ENCODE measurements at places on chromosomes 16 and 17.

GRCh38 chr17:62995377-62995885 lies 29.4 kb downstream of the TANC2 start:
- no peak for DNase-seq

- DNase-seq = no peak
Observed at GRCh38 chr17:11853321-11854151, 143.7 kb downstream of the ZNF18 start.

GRCh38 chr17:63931981-63932561 lies at the start of gene CD79B:
TSS of gene CD79B (minus strand) at chr17:63932331. CDS start at chr17:63932261, 70 bp downstream.
- no peak for DNase-seq

GRCh38 chr16:200388-200787 lies 20.1 kb downstream of the HBQ1 start:
- no peak for DNase-seq

DNA sequence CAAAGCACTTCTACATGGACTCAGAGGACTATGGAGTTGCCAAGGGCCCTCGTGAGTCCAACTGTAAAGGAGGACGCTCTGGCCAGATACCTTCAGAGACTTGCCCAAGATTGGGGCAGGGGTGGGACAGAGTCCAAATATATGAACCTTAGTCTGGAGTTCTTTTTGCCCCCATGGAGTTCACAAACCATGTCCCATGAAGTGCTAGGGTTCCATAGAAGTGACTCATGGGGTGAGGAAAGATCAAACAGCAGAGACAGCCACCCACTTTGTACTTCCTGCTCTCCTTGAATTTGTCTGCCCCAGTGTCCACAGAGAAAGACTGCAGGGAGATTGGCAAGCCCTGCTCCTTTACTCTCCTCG lies 29.0 kb downstream of the SRL start:
- DNase-seq = no peak

DNA sequence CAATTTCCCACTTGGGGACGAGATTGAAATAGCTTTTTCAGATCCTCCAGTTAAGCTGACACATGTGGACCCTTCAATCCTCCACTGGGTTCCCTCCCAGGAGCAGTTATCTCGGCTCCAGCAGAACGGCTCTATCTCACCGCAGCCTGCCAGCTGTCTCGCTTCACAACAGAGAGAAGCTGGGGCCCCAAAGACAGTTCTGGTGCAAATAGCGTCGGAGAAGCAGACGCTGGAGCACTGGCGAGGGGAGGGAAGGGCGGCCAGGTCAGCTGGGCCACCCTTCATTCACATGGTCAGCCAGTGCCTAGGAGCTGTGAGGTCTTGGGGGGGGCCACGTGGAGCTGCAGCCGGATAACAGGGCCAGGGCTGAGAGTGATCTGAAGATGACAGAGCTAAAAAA lies 141.3 kb upstream of the SDK2 start:
- DNase-seq = no peak

DNA sequence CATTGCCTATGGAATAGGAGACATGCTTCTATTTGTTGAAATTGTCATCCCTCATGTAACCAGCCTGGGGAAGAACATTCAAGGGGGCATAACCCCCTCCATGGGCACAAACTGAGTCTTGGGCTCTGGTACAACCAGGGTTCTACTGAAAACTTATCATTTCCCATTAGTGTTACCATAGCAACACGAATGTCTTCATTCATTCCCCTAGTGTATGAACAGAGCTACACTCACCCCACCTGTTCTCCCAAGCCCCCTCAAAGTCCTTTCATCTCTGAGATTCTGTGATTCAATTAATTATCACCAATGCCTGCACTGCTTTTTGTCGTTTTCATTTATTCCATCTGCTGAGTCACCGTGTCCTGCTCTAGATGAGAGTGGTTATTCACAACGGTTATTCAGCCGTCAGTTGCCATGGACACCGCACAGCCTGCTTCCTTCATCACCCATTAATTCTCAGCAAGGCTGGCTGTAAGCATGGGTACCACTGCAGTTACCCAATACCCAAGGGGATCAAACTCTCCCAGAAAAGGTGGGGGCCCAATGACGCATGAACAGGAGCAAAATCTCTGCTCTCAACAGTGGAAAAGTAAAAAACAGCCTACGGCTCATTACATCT lies 1.6 kb upstream of the GAST start:
- no peak for DNase-seq

- no peak for DNase-seq
Observed at GRCh38 chr17:77451245-77451893, 310.6 kb downstream of the SEC14L1 start.

GRCh38 chr16:82892324-82892723 lies 265.6 kb downstream of the CDH13 start:
- no peak for DNase-seq

DNA sequence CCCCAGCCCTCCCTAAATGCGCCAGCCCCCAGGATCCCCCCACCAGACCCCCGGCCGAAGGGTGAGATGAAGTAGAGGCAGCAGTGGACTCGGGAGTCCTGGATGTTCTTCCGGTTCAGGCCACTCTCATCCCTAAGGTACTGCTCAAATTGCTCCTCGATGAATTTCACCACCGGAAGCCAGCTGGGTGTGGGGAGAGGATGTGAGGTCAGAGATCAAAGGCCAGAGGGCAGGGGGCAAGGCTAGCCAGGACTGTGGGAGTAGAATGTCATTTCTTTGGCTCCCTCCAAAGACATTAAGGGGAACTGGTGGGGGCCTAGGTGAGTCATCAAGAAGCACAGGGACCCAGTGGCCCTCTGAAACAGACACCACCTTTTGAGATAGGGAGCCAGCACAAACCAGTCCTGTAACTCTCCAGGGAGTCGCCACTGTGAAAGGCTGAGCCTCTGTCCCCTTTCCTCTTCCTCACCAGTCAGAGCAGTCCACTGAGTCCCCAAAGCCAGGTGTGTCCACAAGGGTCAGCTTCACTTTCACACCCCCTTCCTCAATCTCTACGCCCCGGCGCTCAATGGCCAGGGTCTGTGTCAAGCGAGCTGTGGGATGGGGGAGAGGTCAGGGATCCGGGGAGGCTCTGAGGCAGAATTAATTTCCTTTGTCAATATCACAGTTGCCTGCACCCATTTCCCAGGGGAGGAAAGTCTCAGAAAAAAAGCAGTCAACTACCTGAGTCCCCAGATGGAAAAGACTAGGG lies 895 bp downstream of the SEPTIN1 start:
- no peak for DNase-seq

Measured in activated CD8-positive, alpha-beta memory T cell treated with anti-CD3 and anti-CD28 coated beads for 4 hours (primary cell).